ENCODE measurements at places on chromosomes 3 and 15. TPM values are rescaled to one million over a fixed set of nuclear protein-coding genes. Genes with fewer than 3 reads are reported as not detected.

GRCh38 chr3:141401095-141401494, 32.8 kb downstream of the ZBTB38 start:
- DNase-seq: no peak

- no peak for DNase-seq
Measured at GRCh38 chr15:83993591-83993990, 242.0 kb upstream of the GOLGA6L4 start.

BTLA gene
- total RNA-seq: not detected

CCDC13 gene
- 0.34 TPM for total RNA-seq

DUOXA2 gene
- not detected for total RNA-seq

DNA sequence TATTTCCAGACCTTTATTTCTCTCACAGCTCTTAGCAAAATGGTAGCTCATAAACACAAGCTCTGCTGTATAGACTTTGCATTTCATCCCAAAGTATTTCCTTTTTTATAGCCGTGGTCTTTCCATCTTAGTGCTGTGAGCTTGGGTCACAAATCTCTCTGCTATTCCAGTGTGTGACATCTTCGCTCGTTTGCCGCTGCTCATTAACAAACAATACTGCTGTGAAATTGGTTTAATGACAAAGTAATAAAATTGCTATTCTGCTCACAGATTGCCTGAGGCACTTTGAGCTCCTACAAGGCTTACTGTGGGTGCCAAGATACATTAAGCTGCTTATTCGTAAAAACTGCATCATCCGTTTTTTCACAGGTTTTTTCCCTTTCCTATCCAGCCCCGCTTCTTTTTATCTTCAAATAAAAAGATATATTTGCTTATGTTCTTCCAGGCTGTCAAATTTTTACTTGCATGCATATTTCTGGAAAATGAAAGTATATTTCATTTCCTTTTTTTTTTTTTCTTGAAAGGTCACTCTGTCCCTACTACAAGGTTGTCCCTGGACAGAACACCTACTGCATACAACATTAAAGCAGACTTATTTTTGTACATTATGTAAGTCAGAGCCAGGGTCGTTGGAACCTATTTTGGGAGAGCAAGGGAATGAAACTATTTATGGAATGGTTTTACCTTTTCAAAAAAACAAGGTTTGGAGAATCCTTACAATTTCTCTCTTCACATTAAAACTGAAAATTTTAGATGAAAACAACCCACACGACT, 174.5 kb downstream of the MEIS2 start:
- no peak for DNase-seq

WNT5A gene
- total RNA-seq: 34.6 TPM

GRCh38 chr3:127551178-127551577, 39.4 kb downstream of the TPRA1 start:
- no peak for DNase-seq

DNA sequence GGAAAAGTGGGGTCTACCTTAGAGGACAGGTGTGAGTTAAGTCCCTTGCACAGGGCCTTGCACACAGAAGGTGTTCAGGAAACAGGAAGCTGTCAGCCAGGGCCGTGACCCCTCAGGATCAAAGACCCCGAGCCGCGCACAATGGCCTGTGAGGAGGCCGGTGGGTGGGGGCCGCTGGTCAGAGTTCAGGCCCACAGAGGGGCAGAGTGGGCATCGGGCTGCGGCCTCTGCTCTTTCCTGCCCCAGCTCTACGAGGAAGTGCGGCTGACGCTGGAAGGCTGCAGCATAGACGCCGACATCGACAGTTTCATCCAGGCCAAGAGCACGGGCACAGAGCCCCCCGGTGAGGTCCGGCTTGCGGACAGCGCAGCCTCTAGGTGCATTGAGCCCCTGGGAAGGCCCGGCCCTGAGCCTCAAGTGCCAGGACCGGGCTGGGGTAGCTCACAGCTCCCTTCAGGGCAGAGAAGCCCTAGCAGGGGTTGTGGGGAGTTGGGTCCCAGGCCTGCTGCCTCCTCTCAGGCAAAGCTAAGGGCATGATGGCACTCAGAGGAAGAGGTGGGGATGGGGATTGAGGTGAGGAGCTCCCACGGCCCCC, 37.2 kb downstream of the PSTPIP1 start:
- DNase-seq: no peak

GRCh38 chr3:41933154-41933676, 28.7 kb downstream of the ULK4 start:
- no peak for DNase-seq

GOLGA8T gene
- total RNA-seq: not detected

CNTN3 gene
- not detected for total RNA-seq

GRCh38 chr15:41424809-41425208, 7.9 kb downstream of the RTF1 start:
- DNase-seq: no peak

ABI3BP gene
- total RNA-seq: 0.61 TPM

DNA sequence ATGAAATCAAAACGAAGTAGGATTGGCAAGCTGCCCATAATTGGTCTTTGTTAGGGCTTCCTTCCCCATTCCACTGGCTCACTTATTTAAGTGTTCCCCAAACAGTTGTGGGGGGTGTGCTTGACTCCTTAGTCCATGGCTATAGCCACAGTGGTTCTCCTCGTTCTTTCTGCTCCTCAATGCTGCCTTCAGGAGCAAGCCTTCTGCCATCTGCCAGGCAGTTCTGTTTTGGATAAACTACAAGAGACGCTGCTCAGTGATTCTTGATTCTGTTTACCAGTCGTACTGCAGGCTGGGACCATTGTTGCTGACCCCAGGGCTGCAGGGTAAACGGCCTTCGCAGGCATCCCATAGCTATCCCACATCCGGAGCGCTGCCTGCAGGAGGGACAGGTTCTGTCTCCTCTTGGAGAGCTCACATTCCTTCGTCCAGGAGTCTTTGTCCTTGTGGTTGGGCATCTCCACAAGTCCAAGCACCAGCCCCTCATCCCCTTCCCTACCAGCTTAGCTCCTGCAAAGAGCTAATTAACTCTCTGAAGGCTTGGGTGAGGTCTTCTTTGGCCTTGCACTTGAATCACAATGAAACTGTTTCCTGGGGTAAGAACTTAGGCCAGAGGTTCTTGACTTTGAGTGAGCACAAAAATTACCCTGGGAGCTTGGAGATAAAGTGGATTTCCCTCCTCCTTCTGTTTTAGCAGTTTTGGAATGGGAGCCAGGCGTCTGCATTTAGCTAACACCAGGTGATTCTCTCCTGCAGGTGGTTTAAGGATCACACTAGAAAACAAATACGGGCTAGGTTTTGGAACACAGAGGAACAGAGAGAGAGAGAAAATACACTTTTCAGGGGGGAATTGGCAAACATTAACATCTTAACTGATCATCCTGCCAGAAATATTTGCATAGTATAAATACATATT, 114.9 kb downstream of the SV2B start:
- DNase-seq: no peak

DNA sequence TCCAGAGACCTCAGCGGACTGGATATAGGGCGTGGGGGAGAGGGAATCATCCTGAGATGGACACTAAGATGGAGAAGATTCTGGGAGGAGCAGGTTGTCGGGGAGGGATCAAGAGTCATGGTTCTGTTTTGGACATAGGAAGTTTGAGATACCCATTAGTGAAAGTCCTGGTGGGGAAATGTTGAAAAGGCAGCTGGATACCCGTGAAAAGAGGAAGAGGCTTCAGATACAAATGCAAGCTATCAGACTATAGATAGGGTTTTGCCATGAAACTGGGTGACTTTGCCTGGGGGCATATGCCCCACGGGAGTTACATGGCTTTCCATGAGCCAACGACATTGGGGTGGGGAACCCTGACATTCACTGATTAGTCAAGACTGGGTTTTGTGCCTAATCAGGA, 1.1 kb upstream of the GPR62 start:
- DNase-seq: no peak

CIB1 gene
- total RNA-seq: 15.6 TPM

- DNase-seq: no peak
Measured at GRCh38 chr15:40051616-40052415, 12.8 kb upstream of the SRP14 start.

DNA sequence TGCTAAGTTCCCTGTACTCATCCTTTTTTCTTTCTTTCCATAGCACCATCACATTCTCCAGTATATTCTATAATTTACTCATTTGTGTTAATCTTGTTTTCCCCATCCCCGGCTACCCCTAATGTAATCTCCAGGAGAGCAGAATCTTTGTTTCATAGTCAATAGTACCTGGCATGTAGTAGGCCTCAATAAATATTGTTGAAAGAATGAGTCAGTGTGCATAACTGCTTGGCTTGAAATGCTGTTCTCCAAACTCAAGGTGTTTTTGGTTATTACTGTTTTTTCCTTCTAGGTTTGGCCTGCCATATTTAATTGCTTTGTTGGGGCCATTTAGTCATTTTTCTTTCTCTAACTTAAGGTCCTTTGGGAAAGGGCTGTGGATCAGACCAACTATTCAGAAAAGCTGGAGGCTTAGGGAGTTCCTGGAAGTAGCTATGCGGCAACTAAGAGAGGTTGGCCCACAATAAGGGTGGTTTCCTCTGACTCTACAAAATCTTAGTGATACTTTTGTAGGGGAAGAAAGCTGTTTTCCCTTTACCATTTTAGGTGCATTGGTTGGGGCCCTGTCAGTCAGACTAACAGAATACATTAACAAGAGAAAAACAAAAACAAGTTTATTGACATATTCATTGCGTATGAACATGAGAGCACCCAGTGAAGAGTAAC, 28.4 kb downstream of the KAT2B start:
- DNase-seq: no peak

GOLGA6L22 gene
- total RNA-seq: not detected

- DNase-seq: no peak
Measured at GRCh38 chr15:55859681-55860080, 116.7 kb upstream of the PRTG start.

DNA sequence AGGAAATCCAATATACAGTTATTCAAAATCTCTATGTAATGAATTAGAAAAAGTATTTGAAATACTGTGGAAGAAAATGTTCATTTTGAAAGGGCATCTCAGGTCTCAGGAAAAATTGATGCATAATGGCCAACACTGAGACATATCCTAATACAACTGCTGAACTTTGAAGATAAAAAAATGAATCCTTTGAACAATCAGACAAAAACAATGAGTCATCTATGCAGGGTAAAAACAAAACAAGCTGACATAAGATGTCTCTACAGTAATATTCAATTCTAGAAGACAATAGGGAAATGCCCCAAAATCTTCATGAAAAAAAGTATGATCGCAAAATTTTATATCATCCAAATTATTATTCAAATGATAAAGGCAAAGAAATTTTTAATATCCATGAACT, 34.0 kb upstream of the ZNF280D start:
- DNase-seq: no peak

- DNase-seq: no peak
Measured at GRCh38 chr3:66028457-66028856, 10.3 kb downstream of the MAGI1 start.

C3orf80 gene
- total RNA-seq: 0.14 TPM

DTWD1 gene
- 32.0 TPM for total RNA-seq

DNA sequence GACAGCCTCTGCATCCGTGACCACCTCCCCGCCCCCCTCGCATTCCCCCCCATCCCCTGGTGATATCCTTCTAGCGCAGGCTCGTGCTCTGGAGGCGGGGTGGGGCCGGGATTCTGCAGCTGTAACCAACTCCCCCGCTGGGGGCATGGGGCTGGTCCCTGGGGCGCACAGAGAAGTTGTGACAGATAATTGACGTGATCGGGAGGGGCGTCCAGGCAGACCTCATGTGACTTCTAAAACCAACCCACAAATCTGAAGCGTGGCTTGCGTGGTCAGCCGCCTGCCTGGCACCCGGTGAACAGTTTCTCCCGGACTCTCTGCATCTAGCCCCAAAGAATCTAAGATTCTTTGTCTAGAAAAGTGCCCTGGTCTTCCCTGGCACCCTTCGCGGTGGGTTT, 100.6 kb upstream of the IGF1R start:
- peak; percentile 33 for DNase-seq

C3orf52 gene
- total RNA-seq: 15.5 TPM

ADPRH gene
- 0.06 TPM for total RNA-seq

CELF6 gene
- 0.05 TPM for total RNA-seq

FOXB1 gene
- total RNA-seq: 0.76 TPM

DNA sequence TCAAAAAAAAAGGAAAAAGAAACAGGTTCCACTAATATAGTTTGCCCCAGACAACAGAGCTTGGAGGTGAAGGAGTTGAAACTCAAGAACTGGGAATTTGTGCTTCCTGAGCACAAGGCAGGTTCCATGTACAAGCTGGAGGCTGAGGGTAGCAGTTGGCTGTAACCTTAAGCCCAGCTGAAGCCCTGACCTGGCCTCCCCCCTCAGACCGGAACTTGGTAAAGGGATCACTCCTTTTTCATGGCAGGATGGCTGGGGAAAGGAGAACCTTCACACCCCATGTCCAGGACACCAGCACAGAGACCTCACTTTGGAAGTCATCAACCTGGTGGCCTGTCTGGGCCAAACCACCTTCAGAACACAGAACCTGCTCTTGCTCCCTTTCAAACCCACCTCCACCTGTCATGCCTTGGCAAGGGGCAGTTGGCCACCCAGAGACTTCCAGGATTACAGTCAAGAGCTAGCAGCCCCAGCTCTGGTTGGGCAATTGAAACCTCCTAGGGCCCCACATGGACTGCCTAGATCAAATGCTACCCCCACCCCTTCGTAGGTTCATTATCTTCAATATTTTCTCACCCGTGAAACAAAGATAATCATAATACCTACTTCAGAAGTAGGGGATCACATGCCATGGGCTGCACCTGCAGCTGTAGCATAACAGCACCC, 3.5 kb downstream of the RPL29 start:
- no peak for DNase-seq

GRCh38 chr15:33533197-33533596, 222.4 kb downstream of the RYR3 start:
- DNase-seq: no peak

PLSCR4 gene
- total RNA-seq: 4.1 TPM

AADACL2 gene
- total RNA-seq: not detected

DNA sequence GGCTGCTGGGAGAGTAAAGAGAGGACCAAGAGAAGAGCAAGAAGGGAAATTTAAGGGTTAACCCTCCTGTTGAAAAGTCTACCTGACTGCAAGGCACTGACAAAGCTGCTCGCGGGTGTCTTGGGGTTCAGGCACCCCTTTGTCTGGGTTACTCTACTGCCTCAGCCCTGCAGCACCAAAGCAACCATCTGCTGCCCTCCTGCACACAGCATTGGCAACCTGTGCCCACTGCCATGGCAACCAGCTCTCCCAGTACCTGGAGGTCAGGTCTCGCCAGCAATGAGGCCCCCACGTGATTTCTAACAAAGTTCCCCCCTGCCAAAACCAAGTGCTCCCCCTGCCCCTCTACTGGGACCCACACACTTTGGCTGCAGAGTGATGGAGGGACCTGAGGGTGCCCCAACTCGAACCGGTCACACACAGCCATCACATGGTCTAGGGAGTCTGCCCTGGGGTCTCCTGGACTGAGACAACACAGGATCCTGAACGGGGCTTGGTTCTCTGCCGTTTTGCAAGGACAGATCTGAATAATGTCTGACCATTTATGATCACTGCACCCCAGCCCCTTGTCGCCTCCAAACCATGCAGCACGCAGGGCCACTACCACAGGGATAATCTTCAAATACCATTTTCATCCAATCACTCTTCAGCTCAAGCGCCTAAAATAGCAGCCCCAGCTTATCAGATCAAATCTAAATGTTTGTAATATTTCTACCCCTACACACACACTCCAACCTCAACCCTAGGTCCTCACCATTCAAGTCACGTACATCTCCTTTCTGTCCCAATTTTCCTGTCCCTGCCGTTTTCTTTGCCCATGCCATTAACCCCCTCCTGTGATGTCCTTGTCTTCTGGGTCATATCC, 50.7 kb downstream of the ADCY5 start:
- DNase-seq: no peak

All from SJCRH30 (cell line).